ENCODE measurements at places on chromosomes 7 and 10.
A peak's percentile ranks its signal among the peaks of the same experiment; 100 is the strongest.

GRCh38 chr7:7582596-7582995 is 15.9 kb downstream of the MIOS start:
- DNase-seq: no peak

DNA sequence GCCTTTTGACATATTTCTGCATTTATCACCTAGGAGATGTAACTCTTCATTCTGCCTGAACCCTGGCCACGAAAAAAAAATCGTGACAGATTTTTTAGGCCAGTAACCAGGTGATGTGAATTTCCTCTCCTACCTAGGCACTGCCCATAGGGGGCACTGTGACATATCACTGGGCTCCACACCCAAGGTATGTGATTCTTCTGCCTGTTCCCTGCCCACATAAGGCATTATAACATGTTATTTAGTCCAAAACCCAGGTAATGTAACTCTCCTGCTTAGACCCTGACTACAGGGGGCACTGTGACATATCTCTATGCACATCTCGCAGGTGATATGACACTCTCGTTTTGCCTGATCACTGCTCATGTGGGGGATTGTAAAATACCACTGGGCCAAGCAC is 29.5 kb upstream of the ZNF107 start:
- no peak for DNase-seq

DNA sequence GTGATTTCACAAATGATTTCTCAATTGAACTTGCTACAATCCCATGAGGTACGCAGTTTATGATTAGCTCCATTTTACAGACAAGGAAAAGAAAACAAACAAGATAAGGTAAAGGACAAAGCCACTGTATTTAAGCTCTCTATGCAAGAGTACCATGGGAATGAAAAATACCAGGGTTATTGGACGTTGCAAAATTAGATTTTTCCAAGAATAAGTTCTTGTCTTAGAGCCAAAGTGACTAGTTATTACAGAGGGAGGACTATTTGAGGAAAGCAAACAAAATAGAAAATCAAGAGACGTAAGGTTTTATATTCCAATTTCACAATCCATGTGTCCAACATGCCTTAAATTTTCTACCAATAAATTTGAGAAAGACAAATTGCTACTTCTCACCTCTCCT is 97.9 kb upstream of the PTN start:
- DNase-seq: no peak

- DNase-seq: no peak
Measured at GRCh38 chr10:27245836-27246235, 5.2 kb upstream of the ACBD5 start.

DNA sequence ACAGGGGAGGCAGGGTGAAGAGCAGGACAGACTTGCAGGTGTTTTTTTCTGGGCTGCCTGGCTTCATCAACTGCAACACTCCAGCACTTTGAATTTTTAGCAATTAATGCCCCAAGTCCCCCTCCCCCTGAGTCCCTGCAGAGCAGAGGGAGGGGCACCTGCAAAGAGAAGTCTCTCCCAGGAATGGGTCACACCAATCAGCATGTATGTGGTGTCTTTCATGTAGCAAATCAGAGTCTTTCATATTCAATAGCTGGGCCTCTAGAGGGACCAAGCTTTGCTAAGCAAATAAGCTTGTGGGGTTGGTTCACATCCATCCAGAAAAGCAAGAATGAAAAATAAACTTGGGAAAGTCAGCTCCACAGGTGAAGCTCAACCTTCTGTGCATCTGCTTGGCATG is 90.7 kb downstream of the PARP12 start:
- no peak for DNase-seq

DNA sequence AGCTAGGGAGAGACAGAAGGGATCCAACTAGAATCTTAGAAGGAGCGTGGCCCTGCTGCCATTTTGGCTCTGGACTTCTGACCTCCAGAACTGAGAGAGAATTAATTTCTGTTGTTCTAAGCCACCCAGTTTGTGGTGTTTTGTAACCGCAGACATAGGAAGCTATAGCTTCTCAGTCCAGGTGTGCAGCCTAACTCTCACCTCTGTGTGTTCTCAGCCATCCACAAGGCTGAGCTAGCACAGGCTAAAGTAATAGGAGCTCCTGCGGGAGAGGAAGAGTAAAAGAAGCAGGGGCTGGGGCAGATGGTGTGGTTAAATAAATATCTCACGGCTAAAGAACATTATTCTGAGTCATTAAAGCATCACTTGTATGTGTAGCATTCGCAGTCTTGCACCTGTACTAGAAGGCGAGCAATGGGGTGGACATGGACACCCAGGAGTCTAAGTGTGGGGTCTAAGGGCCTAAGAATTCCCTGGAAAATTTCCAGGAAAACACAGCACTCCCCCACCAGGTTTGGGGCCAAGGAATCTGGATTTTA is 94.1 kb downstream of the AOAH start:
- no peak for DNase-seq

DNA sequence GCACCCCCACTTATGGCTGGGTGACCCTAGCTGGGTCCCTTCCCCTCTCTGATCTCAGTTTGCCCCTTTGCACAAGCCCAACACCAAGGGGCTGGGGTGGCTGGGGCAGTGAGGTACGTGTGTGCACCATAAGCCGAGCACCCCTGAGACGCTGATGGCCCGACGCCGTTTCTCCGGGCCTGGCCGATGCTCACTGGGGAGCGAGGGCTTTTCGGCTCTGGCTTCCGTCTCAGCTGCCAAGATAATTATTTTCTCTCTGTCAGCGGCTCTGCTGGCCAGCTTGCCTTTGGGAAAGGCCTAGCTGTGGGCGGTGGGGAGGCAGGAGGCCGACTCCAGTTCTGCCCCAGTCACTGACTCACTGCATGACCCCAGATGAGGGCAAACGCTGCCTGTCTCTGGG is 91.0 kb downstream of the ZMIZ1 start:
- no peak for DNase-seq

DNA sequence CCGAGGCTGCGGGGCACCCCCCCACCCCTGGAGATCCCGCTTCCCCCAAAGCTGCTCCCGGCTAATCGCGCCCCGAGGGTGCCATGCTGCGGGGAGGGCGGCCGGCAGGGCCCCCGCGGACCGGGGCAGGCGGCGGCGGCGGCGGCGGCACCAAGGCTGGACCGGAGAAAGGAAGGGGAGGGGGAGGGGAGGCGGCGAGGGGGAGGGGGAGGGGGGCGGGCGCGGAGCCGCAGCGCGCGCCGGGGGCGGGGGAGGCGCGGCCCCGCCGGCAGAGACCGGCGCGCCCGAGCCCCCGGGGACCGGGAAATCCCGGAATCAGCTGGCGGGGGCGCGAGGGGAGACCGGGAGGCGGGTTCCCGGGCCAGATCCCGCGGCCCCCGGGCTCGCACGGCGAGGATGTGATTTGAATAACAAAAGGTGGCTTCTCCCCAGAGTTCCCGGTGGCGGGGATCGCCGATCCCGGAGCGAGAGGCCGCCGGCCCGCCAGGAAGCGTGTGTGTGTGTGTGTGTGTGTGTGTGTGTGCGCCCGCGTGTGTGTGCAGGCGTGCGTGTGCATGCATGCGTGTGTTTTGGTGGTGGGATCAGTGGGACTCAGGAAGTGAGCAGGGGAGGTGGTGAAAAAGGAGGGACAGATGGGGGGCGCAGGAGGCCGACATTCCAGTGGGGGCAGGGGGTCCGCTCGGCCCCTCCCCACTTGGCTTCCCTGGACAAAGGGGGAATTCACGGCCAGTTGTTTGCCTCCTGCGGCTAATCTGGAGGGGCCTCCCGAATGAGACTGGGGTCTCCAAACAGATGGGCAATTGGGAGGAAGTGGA is 99.5 kb downstream of the HIP1 start:
- peak; percentile 45 for DNase-seq

DNA sequence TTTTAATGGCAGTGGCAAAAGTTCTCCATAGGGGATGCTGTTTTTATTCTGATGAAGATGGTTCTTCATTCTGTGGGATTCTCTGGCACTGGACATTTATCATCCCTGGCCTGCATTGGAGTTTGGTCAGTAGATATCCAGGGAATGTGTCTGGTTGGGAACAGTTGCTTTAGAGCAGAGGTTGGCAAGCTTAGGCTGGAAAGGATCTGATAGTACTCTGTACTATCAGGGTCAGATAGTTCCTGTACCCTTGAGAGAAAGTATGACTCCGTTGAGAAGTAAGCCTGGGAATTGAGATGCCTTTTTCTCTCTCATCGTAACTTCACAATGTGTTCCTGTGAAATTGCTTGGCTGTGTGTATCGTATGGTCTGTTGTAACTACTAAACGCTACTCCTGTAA is 244.1 kb downstream of the POLR1F start:
- DNase-seq: no peak

- DNase-seq: peak; percentile 12
Measured at GRCh38 chr7:67637023-67637358, 640.4 kb downstream of the TYW1 start.

DNA sequence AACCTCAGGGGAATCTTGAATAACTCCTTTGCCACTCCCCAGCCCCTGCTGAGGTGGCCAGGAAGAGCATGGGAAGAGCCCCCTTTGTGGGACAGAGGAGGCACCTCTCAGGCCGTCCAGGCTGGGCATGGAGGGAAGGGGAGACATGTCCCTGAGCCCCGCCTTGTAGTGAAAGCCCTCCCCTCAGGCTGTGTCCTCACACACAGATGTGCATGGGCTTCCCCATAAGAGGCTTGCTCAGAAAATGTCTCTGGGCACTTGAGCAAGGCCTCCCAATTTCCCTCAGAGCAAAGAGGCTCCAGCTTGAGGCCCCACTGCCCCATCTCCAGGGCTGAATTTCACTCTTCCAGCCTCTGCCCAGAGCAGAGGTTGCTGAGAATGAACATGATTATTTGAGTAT is 3.8 kb downstream of the TMEM72 start:
- DNase-seq: no peak

DNA sequence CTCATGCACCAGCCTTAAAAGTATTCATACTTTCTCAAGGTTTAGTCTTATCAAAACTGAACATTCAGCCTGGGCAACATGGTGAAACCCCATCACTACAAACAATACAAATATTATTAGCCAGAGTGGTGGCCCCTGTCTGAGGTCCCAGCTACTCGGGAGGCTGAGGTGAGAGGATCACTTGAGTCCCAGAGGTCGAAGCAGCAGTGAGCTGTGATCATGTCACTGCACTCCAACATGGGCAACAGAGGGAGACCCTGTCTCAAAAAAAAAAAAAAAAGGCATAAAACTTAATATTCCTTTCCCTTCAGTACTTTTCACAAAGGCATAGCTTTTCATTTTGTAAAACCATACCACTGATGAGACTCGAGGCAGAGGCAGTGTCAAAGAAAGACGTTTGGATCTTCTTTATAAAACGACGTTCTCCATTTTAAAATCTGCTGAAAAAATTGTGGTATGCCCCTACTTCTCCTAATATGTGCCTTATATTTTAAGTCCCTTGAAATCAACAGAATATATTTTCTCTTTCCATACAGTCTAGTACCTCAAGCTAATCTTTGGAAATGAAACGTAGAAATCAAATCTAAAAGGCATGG is 1.9 kb downstream of the NSUN6 start:
- DNase-seq: no peak

DNA sequence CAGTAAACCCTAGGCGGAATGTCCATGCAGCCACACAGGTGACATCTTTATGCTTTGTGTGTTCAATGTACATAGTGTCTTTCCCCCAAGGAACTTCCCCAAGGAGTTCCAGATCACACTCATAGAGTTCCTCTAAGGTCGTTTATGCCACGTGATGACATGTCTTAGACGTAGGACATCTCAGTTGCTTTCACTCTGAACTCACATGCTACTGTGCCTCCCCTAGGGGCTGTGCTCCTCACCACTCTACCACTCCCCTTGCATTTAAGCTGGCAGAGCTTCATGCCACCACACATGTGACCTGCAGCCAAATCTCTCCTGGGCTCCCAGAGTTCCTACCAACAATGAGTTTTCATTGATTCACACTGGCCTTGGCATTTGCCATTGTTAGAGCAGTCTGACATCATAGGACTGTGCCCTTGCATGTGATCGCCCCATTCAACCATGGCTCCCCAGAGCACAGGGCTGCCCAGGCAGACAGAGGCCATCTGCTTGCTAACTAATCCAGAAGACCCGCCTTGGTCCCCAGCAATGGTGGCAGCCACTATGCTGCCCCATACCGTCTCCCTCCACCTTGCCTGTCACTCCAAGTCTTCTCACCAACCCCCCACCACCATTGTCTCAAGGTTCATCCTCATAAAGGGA is 95.3 kb upstream of the MACROH2A2 start:
- DNase-seq: no peak

GRCh38 chr7:77246026-77246640 is 46.5 kb upstream of the FGL2 start:
- no peak for DNase-seq

DNA sequence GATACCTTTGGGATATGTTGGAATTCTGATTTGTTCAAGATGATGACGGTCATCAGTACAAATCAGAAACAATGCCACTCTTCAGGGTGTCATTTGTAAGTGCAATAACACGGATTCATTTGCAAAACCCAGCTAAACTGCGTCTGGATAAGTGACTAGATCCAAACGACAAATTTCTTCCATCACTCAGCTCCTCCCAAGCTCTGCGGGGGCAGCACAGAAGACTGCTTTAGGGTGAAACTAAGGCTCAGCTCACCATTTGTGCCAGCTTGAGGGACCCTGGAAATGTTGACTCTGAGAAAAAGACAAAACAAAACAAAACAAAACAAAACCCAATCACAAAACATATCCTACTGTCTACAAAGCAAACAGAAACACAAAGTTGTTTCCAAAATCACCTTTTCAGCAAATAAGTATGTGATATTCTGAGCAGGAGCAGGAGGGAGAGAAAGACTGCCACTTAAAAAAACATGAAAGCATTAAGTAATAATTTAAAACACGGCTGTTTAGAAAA is 8.0 kb downstream of the EVX1 start:
- DNase-seq: no peak

DNA sequence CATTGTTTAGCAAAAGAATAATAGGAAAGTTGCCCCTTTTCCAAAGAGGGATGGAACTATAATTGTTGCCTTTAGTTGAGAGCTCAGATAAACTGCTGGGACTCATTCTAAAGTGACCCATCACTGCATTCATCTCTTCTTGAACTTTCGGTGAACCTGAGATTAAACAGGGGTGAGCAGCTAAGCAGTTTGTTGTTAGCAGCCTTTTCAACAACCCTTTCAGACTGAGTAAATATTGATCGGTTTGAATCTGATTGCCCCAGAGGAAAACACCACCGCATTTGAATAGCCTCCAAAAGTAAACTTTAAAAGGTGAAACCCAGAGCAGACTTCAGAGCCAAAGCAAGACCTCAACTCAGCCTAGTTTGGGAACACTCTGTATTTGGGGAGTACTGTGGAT is 4.7 kb downstream of the HOXA1 start:
- peak; percentile 84 for DNase-seq

- DNase-seq: no peak
Measured at GRCh38 chr10:18659819-18660535, 746 bp downstream of the ARL5B start.

- no peak for DNase-seq
Measured at GRCh38 chr7:40921589-40922315, 781.1 kb downstream of the INHBA start.

DNA sequence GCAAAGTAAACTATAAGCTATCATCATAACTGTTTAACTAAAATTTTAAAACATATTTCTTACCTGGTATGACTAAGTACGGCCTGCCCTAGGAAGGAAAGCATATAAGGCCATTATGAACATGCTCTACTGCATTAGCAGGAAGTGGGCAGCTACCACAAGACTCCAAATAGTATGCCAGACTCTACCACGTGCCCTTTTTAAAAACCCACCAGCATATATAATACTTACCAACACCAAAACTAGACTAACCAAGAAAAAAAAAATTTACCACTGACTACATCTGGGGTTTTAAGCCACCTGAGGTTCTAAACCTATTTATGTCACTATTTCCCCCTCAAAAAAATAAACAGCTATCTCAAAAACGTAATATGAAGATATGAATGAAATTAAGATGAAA is 30.1 kb downstream of the NUDCD3 start:
- DNase-seq: no peak

GRCh38 chr7:68955656-68956055 is 642.6 kb upstream of the AUTS2 start:
- DNase-seq: no peak

Data from HuH-7 (cell line).